Endothelial cell of umbilical vein (primary cell): ENCODE measurements at places on chromosomes 3 and 15. TPM values are rescaled to one million over a fixed set of nuclear protein-coding genes. Genes with fewer than 3 reads are reported as not detected.

The IGF1R gene
- 16.1 and 19.1 TPM in 2 replicates for polyA plus RNA-seq

The FETUB gene
- not detected in 2 replicates for polyA plus RNA-seq

The DNAJC17 gene
- 30.7 and 43.2 TPM in 2 replicates for polyA plus RNA-seq

The CHRNA7 gene
- polyA plus RNA-seq: 0.51 and 0.70 TPM in 2 replicates

The PATL2 gene
- 0.18 and 0.33 TPM in 2 replicates for polyA plus RNA-seq
